Sciatic nerve (tissue), 2 donors: ENCODE measurements at places on chromosomes 5 and 9. TPM values are rescaled to one million over a fixed set of nuclear protein-coding genes. Genes with fewer than 3 reads are reported as not detected.
A peak's percentile ranks its signal among the peaks of the same experiment; 100 is the strongest.

Gene TRIP13
- 0.89 TPM for total RNA-seq

Gene CNTFR
- 23.2 TPM for total RNA-seq

Gene PHF24
- 0.45 TPM for total RNA-seq

Gene CCDC183
- 2.5 TPM for total RNA-seq

Gene ZCCHC7
- total RNA-seq, result 34.2 TPM

Gene KCNT1
- total RNA-seq, result 0.53 TPM

Gene SAPCD2
- total RNA-seq, result 0.36 TPM

Gene PCDH12
- total RNA-seq, result 7.0 TPM

Gene HRH2
- total RNA-seq, result 4.3 TPM

Gene CDX1
- not detected for total RNA-seq

Gene SOX30
- 0.13 TPM for total RNA-seq

DNA sequence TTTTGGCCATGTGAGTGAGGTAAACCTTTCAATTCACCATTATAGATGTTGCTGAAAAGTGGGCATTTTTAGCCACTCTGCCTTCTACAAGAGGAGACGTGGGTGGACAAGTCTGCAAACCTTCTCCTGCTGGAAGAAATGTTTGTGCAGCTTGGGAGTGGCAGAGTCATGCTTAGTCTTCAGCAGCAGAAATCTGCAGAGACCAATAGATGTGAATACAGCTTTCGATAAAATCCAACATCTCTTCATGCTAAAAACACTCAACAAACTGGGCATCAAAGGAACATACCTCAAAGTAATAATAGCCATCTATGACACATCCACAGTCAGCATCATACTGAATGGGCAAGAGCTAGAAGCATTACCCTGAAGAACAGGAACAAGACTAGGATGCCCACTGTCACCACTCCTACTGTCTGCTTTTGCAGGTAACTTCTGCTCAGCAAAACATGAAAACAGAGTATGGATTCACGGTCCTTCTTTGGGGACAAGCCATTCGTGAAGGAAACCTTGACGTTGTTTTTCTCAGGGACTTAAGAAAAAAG is 91.3 kb downstream of the RALGPS1 start:
- no peak for DNase-seq

DNA sequence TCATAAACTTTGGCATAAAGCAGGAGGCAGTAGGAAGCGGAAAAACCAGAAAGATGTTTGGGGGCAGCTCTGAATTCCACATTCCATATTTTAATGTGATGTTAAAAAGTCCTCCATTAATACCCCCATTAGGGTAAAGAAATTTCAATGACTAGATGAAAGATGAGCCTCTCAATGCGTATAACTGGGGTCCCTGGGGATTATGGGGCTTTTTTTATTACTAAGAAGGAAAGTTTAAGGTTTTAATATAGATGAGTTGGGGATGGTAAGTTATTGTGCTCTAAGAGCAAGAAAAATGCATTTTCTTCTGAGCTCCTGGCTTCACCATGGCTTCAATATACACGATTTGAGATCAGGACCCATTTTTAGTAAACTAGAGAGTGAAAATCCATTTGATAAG is 321.9 kb downstream of the CDK5RAP2 start:
- DNase-seq, result no peak

DNA sequence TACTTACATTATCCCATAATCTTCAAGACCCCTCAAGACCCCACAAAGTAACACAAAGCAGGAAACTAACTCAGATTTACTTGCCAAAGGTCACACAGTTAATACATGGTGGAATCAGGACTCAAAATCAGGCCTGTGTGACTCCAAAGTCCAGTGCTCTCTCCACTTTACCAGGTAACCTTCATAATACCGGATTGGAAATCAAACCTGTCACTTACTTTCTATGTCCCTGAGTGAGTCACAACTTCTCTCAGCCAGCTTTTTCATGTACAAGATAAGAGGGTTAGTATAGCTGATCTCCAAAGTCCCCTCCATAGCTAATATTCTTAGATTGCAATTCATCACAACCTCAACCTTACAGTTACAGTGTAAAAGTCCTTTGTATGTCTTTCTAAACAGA is 17.1 kb downstream of the STRBP start:
- no peak for DNase-seq

DNA sequence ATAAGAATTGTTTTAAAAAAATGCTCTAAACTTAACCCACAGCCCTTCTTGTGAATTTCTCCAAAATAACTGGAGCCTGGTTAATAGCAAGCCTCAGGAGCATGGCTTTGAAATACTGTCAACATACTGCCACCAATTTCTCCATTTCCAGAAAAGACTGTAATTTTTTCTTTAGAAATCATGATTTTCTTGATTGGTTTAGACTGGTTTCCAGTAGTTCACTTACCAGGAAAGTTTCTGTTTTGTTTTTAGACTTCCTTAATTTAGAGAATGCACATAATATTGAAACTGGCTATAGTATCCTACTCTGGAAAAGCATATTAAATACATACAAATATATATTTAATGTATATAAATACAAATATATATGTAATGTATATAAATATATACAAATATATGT is 4.5 kb upstream of the CD274 start:
- no peak for DNase-seq

DNA sequence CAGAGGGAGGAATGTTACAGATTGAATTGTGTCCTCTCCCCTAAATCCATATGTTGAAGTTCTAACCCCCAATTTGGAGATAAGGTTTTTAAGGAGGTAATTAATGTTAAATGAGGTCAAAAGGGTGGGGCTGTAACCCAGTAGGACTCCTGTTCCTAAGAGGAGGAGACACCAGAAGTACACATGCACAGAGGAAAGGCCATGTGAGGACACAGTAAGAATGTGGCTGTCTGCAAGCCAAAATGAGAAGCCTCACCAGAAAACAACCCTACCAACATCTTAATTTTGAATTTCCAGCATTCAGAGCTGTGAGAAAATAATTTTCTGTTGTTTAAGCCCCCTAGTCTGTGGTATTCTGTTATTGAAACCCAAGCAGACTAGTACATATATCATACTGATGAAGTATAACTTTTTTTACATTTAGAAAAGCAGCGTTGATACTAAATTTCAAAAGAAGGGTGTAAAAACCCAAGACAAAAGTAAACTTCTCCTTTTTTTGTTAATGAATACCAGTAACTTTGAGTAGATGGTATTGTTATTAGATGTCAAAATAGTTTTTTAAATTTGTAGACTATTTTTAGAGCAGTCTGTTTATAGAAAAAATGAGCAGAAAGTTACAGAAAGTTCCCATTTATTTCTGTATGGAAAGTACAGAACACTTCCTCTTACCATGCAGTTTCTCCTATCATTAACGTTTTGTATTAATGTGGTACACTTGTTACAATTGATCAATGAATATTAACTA is 25.1 kb downstream of the RNF180 start:
- DNase-seq, result no peak

- DNase-seq, result no peak
These were observed 11.0 kb upstream of the LHX6 start for GRCh38 chr9:122239722-122240121.

- DNase-seq, result peak; percentile 79
These were observed 23.1 kb downstream of the TRIM7 start for GRCh38 chr5:181181650-181182565.

DNA sequence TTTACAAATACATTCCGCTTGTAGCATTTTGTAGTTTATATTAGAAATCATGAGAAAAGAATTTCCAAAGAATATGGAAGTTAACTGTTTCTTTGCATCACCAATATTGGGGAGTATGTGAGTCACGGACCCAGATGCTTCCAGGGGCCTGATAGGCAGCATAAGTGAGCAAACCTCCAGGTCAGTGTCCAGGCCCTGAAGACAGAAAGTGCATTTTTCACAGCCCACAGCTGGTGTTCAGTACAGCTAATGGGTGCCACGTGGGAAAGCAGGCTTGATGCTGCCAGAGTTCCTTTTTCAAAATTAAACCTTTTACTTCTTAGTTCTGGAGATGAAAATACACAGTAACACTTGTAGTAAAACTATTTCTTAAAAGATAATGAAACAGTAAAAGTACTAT is 454.4 kb upstream of the ACTBL2 start:
- DNase-seq, result peak; percentile 52

DNA sequence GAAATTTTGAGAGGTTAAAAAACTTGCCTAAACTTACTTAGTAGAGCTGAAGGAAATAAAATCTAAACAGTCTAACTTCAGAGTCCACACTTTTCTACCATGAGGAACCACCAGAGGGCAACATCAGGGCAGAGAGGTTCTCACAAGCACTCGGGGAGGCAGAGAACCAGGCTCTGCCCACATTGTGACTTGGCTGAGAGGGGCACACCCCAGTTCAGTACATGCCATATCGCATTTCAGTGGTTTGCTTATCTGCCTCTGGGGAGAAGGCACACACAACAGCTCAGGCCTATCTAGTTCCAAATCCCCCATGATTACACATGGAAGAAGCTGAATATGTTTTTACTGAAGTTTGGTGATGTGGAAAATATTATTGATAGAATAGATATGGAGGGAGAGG is 49.2 kb downstream of the EQTN start:
- no peak for DNase-seq

DNA sequence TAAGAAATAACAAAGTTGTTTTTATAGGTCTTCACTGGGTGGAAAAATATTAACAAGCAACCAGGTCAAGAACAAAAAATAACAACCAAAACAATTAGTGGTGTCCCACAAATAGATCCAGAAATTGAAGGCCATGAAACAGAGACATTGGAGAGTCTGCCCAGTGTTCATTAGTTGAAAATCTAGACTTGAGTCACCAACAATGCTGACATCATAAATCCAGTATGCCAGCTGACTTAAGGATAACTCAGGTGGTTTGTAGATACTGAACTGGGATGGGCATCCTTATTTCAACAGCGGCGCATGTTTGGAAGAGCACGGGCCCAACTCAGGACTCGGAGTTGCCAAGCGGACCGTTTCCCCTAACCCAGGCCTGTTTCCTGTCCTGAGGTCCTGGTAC is 80.7 kb upstream of the TNFAIP8 start:
- no peak for DNase-seq

DNA sequence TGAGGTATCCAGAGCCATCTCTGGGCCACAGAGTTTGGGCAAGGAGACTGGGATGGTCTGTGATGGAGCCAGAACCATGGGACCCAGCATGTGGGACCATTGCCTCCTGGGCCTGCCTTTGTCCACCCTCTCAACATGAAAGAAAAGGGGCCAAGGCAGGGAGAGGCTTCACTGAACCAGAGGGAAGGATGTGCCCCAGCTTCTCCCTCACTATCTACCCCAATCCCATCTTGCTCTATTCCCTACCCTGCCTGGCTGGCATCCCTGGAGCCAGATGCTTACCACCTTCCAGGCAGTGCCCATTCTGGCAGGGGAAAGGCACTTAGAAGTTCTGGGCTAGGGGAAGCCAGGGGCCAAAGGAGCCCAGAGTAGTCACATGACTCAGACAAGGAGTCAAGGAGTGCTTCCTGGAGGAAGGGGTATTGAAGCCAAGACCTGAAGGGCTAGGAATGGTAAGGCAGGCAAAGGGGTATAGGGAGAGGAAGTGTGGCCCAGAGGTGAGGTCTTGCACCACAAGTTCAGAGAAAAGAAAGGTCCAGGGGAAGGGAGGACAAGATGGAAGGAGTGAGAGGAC is 9.8 kb downstream of the PDLIM4 start:
- no peak for DNase-seq

GRCh38 chr5:23389291-23390101 is 117.9 kb upstream of the PRDM9 start:
- no peak for DNase-seq

DNA sequence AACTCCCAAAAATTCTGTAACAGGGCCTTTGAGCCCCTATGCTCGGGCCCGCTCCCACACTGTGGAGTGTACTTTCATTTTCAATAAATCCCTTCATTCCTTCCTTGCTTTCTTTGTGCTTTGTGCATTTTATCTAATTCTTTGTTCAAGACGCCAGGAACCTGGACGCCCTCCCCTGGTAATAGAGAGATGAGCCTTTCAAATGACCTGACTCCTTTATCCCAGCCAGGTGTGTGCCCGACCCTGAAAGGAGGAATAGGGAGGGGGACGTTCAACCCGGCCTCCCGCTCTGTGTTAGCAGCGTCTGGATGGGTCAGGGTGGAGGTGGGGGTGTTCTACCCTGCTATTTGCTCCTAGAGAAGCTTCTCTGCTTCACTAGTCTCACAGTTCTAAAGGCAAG is 53.9 kb downstream of the FXN start:
- no peak for DNase-seq

- no peak for DNase-seq
These were observed 249.3 kb downstream of the NNT start for GRCh38 chr5:43852279-43852678.

DNA sequence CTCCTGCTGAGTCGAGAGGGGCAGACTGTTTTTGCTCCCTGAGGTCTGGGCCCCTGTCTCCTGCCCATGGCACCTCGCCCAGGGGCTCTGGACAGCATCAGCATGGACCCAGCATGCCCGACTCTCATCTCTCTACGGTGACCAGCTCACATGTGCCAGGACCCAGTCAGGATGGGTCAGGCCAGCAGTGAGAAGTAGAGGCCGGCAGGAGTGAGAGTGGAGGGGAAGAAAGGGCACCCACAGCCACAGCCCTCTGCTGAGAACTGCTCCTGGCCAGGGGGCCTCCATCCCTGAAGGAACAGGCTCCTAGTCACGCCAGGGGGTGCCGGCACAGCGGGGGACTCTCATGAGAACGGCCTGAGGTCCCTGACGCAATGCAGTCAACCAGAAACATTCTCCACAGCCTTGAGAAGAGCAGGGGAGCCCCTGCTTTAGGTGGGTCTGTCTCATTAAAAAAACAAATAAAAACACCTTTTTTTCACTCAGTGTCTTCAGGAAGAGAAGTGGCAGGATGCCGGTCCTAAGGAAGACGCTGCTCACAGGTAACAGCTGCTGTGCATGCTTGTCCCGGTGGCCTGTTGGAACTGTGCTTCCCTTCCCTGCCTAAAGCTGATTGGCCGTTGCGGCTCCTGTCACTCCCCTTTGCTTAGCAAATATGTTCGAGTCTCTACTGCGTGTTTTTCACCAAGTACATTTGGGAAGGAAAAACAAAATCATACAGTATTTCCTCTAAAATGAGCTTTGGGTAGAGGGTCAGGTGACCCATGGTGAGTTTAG is 85.7 kb upstream of the FBXW11 start:
- peak; percentile 42 for DNase-seq

- DNase-seq, result no peak
These were observed 27.1 kb downstream of the DCTN4 start for GRCh38 chr5:150731669-150732242.

DNA sequence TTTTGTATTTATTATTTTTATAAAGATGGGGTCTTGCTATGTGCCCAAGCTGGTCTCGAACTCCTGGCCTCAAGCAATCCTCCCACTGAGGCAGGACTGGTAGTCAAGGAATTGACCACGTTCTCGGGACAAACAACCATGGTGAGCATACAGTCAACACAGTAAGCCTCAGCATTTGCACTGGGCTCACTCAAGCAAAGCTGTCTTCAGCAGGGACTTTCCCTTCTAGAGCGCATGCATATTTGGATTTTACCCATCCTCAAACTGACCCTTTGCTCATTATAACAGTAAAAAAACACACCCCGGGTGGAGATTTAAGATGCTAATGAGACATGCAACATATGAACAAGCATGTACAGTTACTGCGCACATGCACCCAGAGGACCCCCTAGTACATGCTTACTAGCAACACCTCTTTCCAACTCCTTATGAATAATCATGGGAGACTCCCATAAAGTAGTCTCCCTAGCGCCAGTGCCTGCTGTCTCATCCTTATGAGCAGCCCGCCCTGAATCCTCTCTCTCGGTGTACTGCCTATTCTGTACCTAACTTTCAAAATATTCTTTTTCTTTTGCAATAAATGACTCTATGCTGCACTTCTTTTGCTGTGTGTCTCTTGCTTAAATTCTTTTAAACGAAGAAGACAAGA is 41.5 kb downstream of the C5orf22 start:
- no peak for DNase-seq
